ENCODE measurements at places on chromosomes 3 and 15.

DNA sequence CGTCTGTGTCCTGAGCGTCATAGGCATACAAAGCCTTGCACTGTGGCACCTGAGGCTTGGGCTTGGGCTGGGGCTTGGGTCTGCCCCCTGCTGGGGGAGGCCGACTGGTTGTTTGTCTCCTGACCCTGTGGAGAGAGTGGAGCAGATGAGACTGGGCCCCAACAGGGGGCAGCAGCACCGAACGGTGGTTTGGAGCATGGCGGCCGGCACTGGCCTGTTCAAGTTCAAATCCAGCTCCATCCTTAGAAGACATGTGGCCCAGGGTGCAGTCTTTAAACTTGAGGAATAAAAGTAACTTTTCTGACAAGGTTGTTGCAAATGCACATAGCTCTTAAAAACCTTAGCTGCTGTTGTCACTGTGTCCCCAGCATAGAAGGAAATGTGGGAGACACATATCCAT, 33.3 kb downstream of the CCNB2 start:
- DNase-seq = no peak

GRCh38 chr3:4644951-4645350, 151.8 kb downstream of the ITPR1 start:
- no peak for DNase-seq

- no peak for DNase-seq
These were observed 66.0 kb upstream of the BLM start for GRCh38 chr15:90650956-90651689.

- DNase-seq = no peak
These were observed 11.2 kb downstream of the DENND6A start for GRCh38 chr3:57681691-57682090.

- no peak for DNase-seq
These were observed 21.8 kb upstream of the ANPEP start for GRCh38 chr15:89836267-89837133.

DNA sequence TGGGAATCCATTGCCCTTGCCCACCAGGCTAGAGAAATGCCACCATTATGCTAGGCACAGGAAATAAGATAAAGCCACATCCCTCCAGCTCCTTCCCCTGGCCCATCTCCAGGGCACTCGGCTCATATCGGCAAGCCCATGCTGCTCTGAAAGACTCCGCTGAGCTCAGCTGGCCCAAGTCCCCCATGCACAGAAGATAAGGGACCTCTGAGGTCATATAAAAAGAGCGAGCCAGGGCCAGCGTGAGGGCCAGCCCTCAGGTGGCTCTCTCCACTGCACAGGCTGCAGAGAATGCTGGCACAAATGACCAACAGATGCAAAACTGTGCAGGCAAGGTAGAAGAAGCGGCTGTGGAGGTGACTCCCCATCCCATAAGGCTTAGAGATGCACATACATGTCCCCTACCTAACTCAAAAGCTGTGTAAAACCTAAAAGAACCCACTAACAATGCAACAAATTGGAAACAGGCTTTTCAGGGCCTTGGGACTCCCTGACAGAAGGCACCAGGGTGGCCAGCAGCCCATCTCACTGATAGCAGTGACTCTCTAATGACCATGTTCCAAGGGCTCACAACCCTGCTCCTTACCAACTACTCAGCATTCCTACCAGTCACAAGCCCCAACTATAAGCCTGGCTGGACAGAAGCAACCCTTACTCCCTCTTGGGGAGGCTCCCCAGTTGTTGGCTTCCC, 3.0 kb downstream of the RAB6B start:
- no peak for DNase-seq

GRCh38 chr15:78904599-78905358, 32.1 kb downstream of the MORF4L1 start:
- no peak for DNase-seq

DNA sequence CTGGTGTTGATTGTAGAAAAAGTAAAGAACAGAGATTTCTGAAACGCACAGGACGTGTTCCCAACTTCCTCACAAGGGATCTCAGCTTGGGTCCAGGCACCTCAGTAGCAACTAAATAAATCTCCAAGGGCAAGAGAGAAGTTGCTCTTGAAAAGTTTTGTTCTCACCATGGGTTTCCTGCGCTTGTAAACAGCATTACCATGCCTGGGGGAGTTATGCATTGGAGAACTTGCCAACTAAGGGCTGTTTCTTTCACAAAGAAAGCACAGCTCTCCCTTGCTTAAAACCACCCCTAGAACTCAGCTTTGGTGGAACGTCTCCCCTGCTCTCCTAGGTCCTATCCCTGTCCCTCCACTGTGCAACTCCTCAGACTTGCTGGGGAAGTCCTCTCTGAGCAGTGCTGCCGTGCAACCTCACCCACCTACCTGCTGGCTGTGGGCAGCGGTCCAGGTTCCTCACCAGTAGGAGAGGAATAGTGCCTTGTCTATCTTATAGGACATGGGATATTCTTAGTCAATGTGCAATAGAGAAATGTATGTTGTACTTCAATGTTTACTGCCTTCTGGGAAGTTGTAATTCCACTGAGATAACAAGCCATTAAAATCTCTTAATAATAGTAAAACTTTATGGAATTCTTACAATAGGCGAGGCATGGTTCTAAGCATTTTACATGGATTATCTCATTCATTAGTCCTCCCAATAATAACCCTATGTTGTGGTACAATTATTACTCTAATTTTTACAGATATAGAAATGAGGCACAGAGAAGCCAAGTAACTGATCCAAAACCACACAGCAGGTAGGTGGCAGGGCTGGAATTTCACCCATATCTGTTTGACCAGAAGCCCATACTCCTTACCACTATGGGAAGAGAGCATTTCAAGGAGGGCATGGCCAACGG, 51.5 kb downstream of the UMPS start:
- no peak for DNase-seq

- no peak for DNase-seq
These were observed 8.6 kb upstream of the CTNNB1 start for GRCh38 chr3:41190509-41191284.

- DNase-seq = peak; percentile 57
These were observed 34.4 kb downstream of the PAQR9 start for GRCh38 chr3:142929109-142929508.

DNA sequence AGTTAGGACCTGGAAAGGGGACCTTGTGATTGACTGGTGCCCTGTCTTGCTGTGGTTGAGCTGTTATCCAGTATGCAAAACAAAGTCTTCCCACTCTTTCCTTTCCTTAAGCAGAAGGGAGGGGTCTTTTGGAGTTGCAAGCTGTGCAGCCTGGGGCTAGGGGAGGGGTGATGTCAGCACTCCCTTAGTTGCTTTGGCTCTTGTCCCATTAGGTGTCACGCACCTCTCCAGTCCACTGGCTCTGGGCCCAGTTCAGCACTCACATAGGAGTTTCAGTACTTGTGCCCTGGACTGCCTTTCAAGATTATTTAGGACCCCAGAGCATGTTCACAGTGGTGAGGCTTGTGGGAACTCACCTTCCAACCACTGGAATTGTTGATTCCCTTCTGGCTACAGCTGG, 238.5 kb downstream of the DOCK3 start:
- no peak for DNase-seq

GRCh38 chr3:53665608-53666425, 171.4 kb downstream of the CACNA1D start:
- no peak for DNase-seq

GRCh38 chr3:155233213-155233612, 60.3 kb downstream of the STRIT1 start:
- peak; percentile 32 for DNase-seq

- DNase-seq = no peak
These were observed 44.8 kb upstream of the ADAMTS9 start for GRCh38 chr3:64732576-64732975.

GRCh38 chr3:124601190-124601589, 129.1 kb upstream of the UMPS start:
- DNase-seq = no peak

DNA sequence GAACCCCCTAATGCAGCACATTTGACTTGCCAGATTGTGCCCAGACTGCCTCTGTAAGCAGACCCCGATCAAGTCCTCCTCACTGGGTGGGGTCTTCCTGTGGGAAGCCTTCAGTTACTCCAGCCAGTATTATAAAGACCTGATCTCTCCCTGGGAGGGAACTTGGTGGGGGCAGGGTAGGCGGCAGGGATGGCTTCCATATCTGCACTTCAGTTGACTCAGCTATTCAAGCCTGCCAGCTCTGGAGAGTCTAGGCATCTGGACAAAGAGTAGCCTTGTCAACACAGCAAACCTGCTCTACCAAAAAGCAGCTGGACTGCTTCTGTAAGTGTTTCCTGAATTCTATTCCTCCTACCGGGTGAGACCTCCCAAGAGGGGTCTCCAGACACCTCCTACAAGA, 21.0 kb upstream of the SLC25A38 start:
- peak; percentile 12 for DNase-seq

DNA sequence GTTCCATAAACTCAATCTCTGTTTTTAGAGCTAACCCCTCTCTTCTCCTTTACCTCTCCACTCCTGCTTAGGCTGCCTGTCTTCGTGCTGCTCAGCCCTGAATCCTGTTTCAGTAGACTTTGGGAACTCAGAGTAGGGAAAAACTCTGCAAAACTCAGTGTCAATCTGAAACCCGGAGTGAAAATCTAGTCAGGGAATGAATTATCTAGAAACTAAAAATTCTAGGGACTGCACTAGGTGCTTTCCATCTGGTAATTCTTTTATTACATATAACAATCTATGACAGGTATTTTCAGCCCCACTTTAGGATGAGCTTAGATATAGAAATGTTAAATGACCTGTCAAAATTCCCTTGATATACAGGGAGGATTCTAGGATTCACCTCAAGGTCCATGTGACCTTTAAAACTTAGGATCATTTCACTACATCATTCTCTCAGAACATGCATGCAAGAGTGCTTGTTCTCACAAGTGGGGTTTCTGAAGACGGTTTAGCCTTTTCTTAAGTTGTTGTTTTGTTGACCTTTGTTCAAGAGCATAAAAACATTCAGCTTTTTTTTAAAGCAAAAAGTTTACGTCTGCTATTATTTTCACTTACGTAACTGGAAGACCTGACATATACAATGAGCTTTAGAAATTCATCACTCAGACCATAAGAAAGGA, 108.2 kb upstream of the MBNL1 start:
- DNase-seq = no peak

DNA sequence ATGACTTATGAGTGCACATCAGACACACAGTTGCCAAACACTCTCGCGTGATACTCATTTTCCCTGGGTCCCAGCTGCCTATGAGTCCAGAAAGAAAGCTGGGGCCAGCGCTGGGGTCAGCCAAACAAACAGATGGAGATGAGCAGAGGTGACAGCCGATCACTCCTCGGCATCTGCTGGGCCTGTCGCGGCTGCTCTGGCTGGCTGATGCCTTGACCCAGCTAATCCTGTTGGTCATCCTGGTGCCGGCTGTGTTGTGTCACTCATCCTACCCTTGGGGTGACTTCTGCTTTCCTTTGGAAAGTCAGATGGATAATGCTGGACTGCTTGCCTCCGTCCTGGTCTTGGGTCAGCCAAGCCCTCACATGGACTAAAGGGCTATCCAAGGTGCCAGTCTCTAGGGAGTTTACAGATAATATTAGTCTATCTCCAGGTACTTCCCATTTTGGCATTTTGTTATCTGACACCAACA, 105.3 kb upstream of the PDZRN3 start:
- DNase-seq = no peak

GRCh38 chr15:49946681-49947080, 172.4 kb downstream of the ATP8B4 start:
- no peak for DNase-seq

DNA sequence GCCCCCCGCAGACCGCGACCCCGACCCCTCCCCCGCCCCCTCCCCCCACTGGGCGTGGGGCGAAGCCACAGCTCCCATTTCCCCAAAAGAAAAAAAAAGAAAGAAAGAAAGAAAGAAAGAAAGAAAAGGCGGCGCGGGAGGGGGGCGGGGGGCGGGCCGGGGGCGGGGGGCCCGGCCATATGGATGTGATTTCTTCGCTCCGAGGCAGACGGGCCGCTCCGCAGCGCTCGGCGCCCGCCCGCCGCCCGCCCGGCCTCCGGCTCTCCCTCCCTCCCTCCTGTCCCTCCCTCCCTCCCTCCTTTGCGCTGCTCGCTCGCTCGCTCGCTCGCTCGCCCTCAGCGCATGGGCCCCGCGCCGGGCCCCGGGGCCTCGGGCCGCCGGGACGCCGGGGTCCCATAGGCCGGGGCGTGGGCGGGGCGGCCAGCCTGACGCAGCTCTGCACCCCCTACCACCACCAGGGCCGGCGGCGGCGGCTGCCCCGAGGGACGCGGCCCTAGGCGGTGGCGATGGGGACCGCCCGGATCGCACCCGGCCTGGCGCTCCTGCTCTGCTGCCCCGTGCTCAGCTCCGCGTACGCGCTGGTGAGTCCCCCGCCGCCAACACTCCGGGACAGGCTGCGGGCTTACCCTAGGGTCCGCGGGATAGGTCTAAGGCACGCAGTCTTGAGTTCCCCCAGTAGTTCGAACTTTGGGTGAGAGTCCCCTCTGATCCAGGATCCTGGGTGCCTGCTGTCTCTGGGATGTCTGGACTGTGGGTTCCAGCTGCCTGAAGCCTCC, 5.7 kb downstream of the PTH1R start:
- no peak for DNase-seq

DNA sequence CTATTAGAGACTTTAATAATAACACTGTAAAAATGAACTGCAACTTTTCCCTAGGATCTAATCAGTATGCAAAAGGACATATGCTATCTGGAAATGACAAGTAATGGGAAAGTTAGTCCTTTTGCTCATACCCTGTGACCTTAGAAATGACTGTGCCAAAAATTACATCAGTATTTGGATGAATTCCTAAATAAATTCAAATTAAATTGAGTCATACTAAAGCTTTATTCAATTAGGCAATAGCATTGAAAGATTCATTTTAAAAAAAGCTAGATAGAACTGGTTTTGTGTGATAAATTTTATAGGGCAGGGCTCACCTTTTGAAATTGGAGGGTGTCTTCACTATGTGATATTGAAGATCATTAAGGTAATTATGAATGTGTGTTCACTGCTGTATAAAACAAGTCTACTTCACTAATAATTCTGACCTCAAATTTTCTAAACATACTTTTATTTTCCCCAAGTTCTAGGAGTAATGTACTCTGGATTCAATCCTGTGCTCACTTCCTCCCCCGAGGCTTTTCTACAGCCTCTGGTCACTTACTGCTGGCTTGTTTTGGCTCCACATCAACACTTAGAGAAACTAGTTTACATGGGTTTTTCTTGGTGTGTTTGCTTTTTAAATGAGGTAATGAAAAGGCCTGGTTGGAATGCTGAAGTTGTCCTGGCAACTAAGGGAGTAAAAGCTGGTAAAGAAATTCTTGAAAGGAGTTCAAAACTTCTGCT, 44.4 kb upstream of the SPTSSB start:
- no peak for DNase-seq

GRCh38 chr3:45759851-45760250, 36.5 kb downstream of the SLC6A20 start:
- no peak for DNase-seq
